ENCODE measurements at places on chromosomes 4 and X.

GRCh38 chr4:1198098-1198844 is 25.9 kb upstream of the SPON2 start:
- DNase-seq, result no peak

DNA sequence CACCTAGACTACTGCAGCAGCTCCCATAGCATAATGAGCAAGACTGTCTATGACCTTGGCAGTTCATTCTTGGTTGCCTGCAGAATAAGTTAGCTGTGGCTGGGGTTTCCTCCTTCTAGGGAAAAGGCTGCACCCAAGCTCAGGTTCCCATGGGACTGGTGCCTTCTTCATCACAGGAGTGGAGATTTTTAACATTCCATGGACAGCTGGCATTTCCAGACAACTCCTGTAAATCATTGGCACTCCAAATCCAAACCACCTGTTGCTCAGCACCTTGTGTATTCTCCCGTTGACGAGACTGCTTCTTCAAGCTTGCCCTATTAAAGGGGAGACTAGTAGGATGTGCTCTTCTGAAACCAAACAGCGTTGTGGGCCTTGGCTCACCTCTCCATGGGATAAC is 7.8 kb upstream of the NUP54 start:
- DNase-seq, result no peak

DNA sequence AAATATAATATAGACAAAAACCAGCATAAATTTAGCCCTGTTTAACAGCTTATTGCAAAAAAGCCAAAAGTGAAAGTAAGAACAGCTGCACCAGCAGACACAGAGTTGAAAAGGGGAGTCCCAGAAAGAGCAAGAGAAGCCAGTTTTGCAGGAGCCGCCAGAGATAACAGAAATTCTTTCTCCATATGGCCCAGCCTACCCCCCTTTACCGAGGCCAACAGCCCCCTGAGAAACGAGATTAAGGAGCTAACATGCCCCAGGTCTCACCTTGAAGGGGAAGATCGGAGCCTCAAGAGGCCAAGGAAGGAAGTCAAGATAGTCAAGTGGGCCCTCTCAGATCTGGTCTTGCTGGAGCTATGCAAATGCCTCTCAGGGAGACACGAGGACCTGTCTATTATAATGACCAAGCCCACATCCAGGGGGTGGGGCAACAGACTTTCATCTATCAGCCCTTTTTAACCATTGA is 4.8 kb downstream of the ACOX3 start:
- DNase-seq, result no peak

DNA sequence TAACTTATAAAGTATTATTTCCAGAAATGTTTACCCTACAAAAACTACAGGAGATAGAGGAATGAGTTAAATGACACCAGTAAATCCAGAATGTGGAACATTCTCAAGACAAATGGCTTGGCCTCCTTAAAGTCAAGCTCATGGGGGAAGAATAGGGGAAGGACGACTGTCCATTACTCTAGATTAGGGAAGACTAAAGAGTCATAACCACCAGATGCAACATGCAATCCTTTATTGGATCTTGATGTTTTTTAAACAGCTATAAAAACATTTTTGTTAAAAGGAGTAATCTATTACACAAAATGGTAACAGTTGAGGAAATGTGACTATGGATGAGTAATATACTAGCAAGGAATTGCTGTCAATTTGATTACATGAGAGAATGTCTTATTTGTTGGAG is 11.1 kb downstream of the ACOT9 start:
- no peak for DNase-seq

GRCh38 chr4:89541998-89542397 is 234.4 kb upstream of the GPRIN3 start:
- DNase-seq, result no peak

GRCh38 chr4:103998756-103999155 is 279.0 kb upstream of the TACR3 start:
- DNase-seq, result no peak

GRCh38 chrX:57929373-57929772 is 19.1 kb upstream of the ZXDA start:
- no peak for DNase-seq

DNA sequence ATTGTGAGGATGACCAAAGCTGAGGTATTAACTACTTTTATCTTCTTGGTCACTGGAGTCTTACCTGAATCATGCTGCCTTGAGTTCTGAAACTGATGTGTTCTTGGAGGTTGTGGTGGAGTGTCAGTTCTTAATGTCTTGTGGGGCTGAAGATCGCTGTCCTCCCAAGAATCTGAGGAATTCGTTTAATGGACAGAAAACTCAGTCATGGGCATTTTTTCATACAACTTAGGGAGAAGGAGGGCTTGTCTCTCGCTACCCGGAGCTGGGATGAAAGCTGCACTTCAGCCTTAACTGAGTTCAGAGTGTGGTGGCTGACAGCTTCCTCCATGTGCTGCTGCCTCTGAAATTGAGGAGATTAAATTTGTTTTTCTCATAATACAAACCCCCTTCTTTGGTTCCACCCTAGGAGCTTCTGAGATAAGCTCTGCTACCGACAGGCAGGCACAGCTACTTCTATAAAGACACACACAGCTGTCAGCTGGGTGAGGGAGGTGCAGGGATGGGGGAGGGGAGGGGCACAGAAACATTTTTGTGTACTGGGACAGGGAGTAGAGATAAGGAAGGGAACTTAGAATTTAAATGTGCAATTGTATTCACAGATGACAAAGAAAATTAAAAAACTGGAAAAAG is 30.8 kb downstream of the RBBP7 start:
- no peak for DNase-seq

All from brain microvascular endothelial cell (primary cell).